ENCODE measurements at places on chromosomes 2 and 18.

DNA sequence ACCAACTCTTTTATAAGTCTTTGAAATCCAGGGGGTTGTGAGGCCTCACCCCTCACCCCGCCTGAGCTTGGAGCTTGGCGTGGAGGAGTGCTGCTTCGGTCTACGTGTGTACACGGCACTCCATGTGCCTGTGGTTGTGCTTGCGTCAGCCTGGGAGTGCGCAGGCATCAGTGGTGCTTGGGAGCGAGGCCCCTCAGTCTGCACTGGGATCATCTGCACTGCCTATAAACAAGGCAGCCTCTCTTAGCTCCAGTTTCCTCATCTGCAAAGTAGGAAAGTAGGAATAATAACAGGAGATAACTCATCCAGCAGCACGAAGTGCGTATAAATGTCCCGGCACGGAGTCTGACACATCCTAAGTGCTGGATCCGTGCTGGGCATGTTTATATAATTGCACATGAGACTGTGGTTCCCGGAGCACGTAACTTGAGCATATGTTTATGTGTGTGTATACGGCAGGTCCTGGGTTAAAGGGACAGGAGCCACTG lies 1.2 kb downstream of the GYPC start:
- DNase-seq: no peak

DNA sequence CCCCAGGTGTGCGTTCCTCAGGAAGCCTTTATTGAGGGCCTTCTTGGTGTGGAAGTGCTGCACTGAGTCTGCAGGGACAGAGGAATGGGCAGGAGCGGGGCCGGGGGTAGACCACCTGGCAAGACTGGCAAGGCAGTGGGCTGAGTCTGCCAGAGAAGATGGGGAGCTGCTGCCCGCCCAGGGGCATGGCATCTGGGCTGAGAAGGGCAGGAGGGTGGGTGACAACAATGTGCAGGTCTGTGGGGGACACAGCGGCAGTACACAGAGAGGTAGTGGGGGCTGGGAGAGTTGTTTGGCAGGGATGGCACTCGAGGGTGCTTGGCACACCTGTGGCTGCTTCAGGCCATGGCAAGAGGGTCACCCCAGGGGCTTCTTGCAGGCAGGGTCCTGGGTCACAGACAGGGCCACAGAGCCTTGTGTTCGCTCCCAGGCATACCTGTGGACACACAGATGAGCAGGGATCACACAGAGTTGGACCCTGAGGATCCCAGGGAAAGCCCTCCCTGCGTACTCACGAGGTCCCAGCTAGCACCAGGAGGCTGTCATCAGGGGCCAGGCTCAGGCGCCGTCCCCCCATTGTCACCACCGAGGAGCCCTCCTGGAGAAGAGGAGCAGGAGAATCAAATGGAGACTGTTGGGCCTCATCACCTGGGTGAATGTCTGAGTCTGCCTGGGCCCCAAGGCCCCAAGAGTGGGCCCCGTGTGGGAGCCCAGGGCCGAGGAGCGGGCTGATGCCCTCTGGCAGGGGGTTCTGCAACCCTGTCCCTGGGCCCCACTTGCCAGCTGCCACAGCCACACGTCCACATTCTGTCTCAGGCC lies 3.4 kb upstream of the OXER1 start:
- DNase-seq: no peak

DNA sequence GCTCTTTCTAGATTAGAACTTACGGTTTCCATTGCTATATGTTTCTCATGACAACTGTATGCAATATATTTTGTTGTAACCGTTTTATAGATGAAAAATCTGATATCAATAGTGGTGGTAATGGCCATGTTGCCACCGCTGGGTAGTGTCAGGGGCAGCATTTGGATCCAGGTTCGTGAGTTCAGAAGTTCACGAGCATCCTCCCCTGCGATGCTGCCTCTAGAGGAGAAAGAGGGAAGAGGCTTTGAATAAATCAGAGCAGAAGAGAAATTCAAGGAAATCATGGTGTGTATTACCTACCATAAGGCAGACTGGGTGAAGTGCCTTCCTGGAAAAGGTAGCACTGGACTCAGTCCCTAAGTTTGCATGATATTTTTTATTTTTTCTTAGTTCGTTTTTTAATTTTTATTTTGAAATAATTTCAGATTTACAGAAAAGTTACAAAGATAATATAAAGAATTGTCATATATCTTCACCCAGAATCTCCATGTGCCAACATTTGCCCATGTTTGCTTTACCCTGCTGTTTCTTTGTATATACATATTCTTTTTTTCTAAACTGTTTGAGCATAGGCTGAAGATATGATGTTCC lies 3.3 kb upstream of the ZBTB7C start:
- DNase-seq: no peak

DNA sequence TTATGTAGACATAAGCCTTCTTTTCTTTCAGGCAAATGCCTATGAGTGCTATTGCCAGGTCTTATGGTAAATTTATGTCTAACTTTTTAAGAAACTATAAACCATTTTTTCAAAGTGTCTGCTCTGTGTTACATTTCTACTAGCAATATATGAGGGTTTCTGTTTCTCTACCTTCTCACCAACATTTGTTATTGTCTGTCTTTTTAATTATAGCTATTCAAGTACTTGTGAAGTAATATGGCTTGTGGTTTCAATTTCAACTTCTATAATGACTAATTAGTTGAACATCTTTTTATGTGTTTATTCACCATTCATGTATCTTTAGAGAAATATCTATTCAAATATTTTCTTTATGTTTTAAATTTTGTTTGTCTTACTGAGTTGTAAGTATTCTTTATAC lies 213.1 kb upstream of the MC4R start:
- no peak for DNase-seq

Measured in effector memory CD4-positive, alpha-beta T cell (primary cell).